ENCODE measurements at places on chromosomes 16 and 17. TPM values are rescaled to one million over a fixed set of nuclear protein-coding genes. Genes with fewer than 3 reads are reported as not detected.

GRCh38 chr17:19316761-19317358 lies 45.7 kb downstream of the B9D1 start:
- no peak for DNase-seq
- H3K36me3 ChIP-seq: peaks cover 3% of the 10 kb centered on the region
- H3K4me3 ChIP-seq: no peak overlapping the region
- peaks cover 11% of the 10 kb centered on the region for H3K4me1 ChIP-seq
- H3K27ac ChIP-seq: peak overlapping the region; percentile 3

DNA sequence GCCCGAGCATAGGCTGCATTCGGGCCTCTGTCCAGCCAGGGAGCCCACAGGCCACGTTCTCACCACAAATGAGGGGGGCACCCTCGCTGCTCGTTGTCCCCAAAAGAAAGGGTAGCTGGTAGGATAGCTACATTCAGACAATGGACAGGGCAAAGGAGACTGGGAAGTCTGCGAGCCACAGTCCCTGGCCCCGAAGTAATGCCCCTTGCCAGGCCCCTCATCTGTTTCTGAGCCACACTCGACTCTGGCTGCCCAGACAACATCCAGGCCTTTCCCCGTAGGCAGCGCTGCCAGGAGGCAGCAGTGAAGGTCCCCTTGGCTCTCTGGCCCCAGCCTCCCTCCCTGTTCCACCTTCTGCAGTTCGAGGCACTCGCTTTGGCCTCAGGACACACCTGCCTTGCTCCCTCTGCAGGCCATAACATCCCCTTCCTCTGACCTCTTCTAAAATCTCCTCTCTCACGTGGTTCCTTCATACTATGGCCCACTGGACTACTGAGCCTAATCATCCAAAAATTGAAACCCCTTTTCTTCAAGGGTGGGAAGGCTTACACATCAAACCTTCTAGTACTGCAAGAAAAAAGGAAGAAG lies 12.2 kb downstream of the AIPL1 start:
- no peaks in the 10 kb centered on the region for H3K4me1 ChIP-seq
- H3K27me3 ChIP-seq: peaks cover under 1% of the 10 kb centered on the region
- no peaks in the 10 kb centered on the region for H3K36me3 ChIP-seq
- no peak for DNase-seq

BRIP1 gene
- 3.1 TPM for total RNA-seq

DNA sequence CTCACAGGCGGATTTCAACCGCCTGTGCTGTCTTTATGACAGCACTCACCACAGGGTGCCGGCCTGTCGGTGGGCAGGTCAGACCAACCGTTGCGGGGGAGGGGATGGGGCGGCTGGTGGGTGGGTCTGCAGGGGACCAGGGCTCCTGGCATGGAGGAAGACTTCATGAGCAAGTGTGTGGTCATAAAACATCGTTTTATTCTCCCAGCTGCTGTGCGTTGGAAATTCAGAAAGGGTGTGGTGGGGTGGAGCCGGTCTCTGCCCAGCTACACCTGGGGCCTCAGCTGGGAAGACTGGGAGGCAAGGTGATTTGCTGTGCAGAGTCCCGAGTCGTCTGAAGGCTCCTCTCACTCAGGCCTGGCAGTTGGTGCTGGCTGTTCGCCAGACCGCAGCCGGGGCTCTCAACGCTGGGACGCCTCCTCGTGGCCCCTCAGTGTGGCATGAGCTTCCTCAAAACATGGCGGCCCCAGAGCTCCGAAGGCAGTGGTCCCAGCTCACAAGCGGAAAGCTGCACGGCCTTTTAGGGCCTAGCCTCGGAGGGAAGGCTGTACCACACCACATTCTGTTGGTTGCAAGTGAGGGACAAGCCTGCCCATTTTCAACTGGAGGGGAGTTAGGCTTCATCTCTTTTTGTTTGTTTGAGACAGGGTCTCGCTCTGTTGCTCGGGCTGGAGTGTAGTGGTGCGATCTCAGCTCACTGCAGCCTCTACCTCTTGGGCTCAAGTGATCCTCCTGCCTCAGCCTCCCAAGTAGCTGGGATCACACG lies 45.8 kb upstream of the GSE1 start:
- peaks cover 57% of the 10 kb centered on the region for H3K4me1 ChIP-seq
- H3K4me3 ChIP-seq: no peak overlapping the region
- H3K36me3 ChIP-seq: no peaks in the 10 kb centered on the region
- no peak for DNase-seq
- H3K27ac ChIP-seq: peak overlapping the region; percentile 84
- H3K27me3 ChIP-seq: no peaks in the 10 kb centered on the region

DNA sequence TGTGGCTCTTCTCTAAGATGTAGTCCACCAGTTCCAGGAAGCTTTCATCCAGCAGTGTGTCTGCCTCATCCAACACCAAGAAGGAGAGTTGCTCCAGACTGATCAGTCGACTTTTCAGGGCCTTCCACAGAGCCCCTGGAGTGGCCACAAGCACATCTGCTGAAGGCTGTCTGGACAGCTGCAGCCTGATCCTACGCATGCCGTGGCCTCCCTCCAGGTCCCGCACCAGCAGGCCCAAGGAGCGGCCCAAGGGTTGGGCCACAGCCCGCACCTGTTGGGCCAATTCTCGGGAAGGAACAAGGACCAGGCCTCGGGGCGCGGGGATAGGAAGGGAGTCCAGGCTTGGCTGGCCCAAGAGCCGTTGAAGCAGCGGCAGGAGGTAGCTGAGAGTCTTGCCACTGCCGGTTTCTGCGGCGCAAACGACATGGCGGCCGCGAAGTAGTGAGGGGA lies 729 bp downstream of the DDX28 start:
- peak overlapping the region; percentile 95 for H3K27ac ChIP-seq
- peak overlapping the region; percentile 85 for H3K4me3 ChIP-seq
- no peaks in the 10 kb centered on the region for H3K36me3 ChIP-seq
- H3K27me3 ChIP-seq: no peaks in the 10 kb centered on the region
- H3K4me1 ChIP-seq: peaks cover 8% of the 10 kb centered on the region

DNA sequence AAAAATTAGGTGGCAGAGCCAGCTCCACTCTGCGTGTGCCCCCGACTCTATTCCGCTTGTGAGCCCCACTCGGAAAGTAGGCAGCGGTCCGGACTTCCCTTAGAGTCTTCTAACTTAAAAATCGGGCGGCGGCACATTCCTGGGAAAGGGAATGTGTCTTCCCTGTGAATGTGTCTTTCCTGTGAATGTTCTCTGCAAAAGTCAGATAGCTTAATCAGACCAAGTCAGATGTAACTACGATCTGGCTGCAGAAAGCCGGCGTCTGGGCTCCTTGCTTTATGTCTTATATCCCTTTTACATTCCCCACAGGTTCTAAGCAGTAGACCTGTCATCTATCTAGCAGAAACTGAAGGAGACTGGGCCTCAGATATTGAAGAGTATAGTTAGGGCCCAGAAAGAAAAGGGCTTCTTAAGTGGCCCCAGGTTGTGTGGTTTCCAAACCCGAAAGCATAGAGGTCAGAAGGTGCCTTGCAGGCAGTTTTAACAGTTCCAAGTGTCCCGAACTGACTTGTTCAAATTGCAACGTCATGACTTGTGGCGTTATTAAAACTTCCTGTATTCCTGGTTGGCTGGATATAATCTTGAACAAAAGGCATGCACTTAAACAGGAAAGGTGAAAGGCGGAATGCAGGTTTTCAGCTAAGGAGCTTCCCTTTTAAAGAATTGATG lies 601 bp downstream of the PHKB start:
- peak overlapping the region; percentile 100 for H3K27ac ChIP-seq
- DNase-seq: peak; percentile 38
- no peaks in the 10 kb centered on the region for H3K36me3 ChIP-seq
- peak overlapping the region; percentile 83 for H3K4me3 ChIP-seq
- H3K27me3 ChIP-seq: no peaks in the 10 kb centered on the region

- H3K4me1 ChIP-seq: peaks cover 20% of the 10 kb centered on the region
- no peaks in the 10 kb centered on the region for H3K36me3 ChIP-seq
- H3K4me3 ChIP-seq: peak overlapping the region; percentile 11
- peak; percentile 87 for DNase-seq
Observed at GRCh38 chr17:38559051-38559879, 46.5 kb downstream of the SRCIN1 start.

DNA sequence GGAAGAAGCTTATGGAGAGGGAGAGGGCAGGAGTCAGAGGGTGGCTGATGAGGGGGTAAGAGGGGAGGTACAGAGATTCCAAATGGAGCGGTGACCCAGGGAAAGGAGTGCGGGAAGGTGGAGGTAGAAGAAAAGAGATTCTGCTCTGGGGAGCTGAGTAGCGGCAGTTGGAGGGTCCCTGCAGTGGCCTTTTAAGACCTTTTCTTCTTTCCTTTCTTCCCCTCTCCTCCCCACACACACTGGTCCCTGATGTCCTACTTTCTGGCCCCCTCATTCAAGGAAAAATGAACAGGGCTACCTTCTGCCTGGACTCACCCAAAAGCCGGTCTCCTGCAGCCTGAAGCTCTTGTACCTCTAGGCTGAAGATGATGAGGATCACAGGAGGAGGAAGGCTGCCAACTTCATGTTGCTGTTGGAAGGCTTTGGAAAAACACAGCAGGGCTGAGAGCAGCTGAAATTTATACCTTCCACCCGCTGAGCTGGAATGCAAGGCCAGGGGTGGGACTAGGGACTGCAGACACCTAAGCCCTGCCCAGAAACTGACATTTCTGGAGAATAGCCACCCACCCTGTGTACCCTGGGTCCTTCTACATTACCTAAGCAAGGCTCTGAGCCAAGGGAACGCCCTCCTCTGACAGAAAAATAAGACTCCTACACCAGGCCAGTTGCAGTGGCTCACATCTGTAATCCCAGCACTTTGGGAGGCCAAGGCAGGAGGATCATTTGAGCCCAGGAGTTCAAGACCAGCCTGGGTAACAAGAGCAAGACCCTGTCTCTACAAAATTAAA lies 9.4 kb upstream of the HEATR6 start:
- peak; percentile 63 for DNase-seq
- no peaks in the 10 kb centered on the region for H3K27me3 ChIP-seq
- no peak overlapping the region for H3K27ac ChIP-seq
- no peaks in the 10 kb centered on the region for H3K36me3 ChIP-seq

DNA sequence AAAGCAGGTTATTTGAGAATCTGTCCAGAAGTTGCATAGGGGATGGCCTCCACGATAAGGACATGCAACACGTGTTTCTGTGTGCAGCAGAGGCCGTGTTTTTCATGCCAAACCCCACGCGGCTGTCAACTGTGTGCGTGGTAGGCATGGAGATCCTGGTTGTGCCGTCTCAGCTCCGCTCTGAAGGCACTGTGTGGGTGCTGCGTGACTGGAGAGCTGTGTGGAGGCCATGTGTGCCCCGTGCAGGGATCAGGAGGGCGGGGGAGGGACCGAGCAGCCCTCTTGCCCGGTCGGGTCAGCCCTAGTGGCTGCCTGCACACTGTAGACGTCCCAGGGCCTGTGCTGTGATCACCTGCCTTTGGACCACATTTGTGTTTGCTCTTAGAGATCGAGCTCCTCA lies 74.5 kb downstream of the SEC14L1 start:
- no peak overlapping the region for H3K27ac ChIP-seq
- H3K4me3 ChIP-seq: no peak overlapping the region
- peaks cover 10% of the 10 kb centered on the region for H3K4me1 ChIP-seq

BAHCC1 gene
- total RNA-seq: 27.1 TPM

DNA sequence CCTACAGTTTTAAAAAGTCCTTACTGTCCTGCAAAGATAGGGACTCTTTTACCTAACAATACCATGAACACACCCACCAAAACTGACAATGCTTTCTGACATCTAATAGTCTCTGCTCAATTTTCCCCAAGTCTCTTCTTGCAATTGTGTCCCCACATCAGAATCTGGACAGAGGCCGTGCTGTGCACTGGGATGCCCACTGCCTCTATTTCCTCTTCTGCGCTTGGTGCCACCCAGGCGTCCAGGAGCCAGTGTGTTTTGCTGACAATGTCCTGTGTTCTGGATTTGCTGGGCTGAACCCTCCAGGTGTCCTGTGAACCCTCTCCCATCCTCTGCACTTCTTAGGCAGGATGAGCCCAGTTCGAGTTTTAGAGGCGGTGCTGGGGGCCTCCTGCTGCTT lies 6.4 kb upstream of the ARHGDIA start:
- peaks cover 6% of the 10 kb centered on the region for H3K36me3 ChIP-seq
- H3K4me3 ChIP-seq: no peak overlapping the region
- DNase-seq: no peak
- H3K27ac ChIP-seq: no peak overlapping the region
- H3K4me1 ChIP-seq: no peaks in the 10 kb centered on the region

ERN1 gene
- total RNA-seq: 8.9 TPM

- H3K4me3 ChIP-seq: no peak overlapping the region
- peaks cover 24% of the 10 kb centered on the region for H3K4me1 ChIP-seq
- DNase-seq: no peak
- peak overlapping the region; percentile 81 for H3K27ac ChIP-seq
- H3K36me3 ChIP-seq: peaks cover 4% of the 10 kb centered on the region
Observed at GRCh38 chr16:11784038-11784369, 13.1 kb downstream of the ZC3H7A start.

DNA sequence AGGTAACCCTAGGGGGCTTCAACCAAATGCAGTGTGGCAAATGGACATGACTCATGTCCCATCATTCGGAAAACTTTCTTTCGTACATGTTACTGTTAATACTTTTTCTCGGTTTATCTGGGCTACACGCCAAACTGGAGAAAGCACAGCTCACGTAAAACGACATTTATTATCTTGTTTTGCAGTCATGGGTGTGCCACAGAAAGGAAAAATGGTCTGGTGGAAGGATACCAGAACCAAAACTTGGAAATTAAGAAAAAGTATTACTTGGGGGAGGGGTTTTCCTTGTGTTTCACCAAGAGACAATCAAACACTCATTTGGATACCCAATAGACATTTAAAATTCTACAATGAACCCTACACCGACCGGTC lies 23.6 kb downstream of the ALOX15B start:
- no peak for DNase-seq
- no peaks in the 10 kb centered on the region for H3K4me1 ChIP-seq
- no peak overlapping the region for H3K4me3 ChIP-seq

CRISPLD2 gene
- total RNA-seq: 2.7 TPM

SDR42E2 gene
- not detected for total RNA-seq

GRCh38 chr17:21285164-21286065 lies 904 bp downstream of the MAP2K3 start:
- H3K36me3 ChIP-seq: no peaks in the 10 kb centered on the region
- H3K27ac ChIP-seq: peak overlapping the region; percentile 52
- H3K27me3 ChIP-seq: peaks cover 2% of the 10 kb centered on the region
- H3K4me3 ChIP-seq: peak overlapping the region; percentile 85

EFTUD2 gene
- total RNA-seq: 151 TPM

DNA sequence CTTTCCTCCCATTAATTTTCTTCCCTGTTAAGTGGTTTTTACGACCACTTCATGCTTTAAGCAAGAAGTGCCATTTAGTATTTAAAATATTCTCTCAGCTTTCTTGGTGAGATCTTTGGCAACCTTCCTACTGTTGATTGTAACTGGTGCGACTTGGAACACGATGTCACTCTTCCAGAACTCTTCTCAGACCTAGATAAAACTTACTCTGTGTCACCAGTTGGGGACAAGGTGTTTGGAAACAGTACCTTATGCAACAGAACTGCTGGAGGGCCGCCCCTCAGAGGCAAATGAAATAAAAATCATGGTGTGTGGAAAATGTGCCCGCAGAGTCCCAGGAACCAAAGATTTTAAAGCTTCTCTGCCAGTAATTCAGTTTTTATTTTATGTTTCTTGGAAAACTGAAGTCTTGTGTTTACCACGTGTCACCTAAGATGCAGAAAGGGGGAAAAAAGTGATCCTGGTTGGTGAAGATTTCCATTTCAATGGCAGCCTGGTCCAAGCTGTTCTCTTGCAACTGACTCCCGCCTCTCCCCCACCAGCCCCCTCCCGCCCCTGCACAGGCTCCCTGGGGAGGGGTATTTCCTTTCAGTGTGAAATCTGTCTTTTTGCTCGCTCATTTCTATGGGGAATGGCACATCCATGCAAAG lies 7.2 kb upstream of the HSD11B2 start:
- H3K27ac ChIP-seq: no peak overlapping the region
- H3K4me3 ChIP-seq: no peak overlapping the region
- no peaks in the 10 kb centered on the region for H3K36me3 ChIP-seq
- peaks cover 12% of the 10 kb centered on the region for H3K4me1 ChIP-seq

ARL4D gene
- 32.4 TPM for total RNA-seq

- peak; percentile 69 for DNase-seq
- peaks cover 29% of the 10 kb centered on the region for H3K4me1 ChIP-seq
- no peaks in the 10 kb centered on the region for H3K27me3 ChIP-seq
- peaks cover 35% of the 10 kb centered on the region for H3K36me3 ChIP-seq
- H3K4me3 ChIP-seq: peak overlapping the region; percentile 100
Observed at GRCh38 chr17:81513372-81513752, 763 bp upstream of the ACTG1 start.

ACE gene
- total RNA-seq: 2.1 TPM

Data from cardiac muscle cell (in vitro differentiated cells and primary cell).